ENCODE measurements at places on chromosomes 4 and X.

DNA sequence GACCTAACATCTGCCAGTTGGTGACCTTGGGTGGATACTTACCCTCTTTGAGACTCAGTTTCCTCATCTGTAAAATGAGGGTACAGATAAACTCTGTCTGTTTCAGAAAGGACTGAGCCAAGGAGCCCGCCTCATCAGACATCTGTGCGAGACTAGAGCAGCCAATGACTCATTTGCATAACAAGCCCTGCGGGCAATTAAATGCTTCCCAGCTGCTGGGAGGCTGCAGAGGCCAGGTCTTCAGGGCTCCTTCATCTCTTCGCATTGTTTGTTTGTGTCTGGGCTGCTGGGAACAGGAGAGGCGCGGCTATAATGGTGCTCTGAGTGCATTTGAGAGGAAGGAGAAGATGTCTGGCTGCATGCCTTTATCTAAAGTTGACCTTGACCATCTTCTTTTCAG, 85.0 kb downstream of the ADRA2C start:
- DNase-seq = peak; percentile 77

DNA sequence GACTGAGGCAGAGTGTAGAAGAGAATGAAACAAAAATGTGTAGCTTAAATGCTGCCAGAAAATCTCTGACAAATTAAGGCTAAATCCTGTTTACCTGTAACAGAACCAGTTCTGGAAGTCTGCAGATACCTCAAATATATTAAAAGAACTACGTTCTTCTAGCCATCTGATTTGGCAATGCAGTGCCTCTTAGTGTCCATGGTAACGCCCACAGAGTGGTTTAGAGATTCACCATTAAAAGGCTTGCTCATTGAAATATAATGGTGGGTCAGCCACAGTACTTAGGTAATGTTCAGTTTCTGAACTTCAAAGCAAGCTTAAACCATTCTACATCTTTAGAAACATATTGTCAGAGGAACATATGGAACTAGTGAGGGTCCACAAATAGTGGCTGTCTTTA, 23.2 kb upstream of the LUZP4 start:
- peak; percentile 29 for DNase-seq

DNA sequence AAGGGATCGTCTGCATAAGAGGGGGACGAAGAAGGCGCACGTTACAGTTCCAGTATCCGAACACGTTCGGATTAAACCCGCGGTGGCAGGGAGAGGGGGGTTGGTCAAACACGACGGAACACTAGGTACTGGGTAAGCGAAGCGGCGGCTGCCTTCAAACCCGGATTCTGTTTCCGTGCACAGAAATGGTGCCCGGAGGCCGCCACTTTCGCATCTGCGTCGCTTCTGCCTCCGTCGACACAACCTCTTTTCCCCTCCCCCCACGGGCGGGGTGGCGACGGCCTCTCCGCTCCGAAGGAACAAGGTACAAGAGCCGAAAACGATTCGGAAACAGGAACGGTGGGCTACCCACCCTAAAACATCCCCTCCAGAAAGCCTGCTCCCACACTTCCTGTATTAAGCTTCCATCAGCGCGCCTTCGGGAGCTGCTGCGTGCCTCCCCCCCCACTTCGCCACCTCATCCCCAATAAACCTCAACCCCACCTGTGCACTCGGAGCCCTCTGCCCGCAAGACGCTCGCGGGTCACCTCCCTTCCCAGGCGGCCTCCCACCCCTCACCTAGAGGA, 667 bp downstream of the G3BP2 start:
- DNase-seq = peak; percentile 79

DNA sequence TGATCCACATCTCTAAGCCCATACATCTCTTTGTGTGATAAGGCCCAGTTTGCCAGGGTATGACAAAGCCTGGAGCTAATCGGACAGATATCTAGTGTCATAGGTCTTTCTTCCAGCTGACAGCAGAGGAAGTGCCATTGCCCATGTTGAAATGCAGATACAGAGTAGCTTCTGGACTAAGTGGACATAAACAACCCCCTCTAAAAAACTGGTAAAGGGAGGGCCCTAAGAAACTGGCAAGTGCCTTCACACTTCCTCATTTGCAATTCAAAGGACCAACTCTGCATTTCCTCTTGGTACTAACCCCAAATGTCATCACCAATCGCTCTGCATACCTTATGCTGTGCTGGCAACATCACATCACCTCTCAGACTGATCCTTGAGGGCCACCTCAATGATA, 20.8 kb downstream of the ARHGEF6 start:
- no peak for DNase-seq

GRCh38 chr4:87179751-87180150, 40.7 kb downstream of the KLHL8 start:
- DNase-seq = peak; percentile 64

GRCh38 chr4:180449395-180449956, 1793.7 kb upstream of the TENM3 start:
- no peak for DNase-seq

DNA sequence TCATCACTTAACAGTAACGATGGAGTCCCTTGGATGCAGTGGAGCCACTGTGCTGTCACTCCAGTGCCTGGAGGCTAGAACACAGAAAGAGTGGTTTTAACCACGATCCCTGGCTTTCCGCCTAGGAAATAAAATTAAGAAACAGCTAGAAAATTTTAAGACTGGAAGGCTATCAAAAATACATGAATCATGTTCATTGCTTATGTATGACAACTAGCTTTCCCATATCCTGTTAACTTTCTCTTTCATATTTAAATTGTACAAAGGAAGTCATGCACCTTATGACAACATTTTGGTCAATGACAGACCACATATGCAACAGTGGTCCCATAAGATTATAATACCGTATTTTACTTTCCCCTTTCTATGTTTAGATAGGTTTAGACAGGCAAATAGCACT, 115.1 kb downstream of the GALNTL6 start:
- DNase-seq = no peak

GRCh38 chr4:5003372-5003857, 15.8 kb downstream of the CYTL1 start:
- no peak for DNase-seq

DNA sequence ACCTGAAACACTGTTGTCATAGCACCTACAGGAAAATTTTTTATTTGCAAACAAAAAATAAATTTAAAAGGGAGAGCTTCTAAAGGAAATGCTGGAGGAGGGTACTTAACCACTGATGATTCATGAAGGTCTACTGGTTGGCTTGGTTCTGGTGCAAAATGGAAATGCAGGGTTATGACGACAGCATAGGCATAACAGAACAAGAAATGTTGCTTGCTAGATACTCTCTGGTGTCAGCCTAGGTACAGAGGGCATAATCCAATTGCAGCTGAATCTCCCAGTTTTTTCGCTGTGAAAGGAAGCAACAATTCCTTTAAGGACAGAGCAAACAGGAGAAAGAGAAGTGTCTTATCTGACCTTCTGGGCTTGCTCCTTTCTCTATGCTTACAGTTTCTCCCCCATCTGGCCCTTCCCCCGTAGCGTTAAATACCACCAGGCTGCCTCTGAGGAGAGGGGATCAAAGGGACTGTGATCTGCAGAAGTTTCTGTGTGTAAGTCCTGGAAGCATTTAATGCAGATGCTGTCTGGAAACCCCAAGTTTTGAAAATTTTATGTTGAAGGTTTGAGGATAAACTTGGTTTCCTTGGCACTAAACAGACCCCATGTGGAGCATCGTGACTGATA, 23.7 kb upstream of the CASK start:
- DNase-seq = no peak

- peak; percentile 7 for DNase-seq
Measured at GRCh38 chr4:111984169-111984819, 161.0 kb upstream of the FAM241A start.

- DNase-seq = no peak
Measured at GRCh38 chr4:81839347-81840042, 367.8 kb upstream of the RASGEF1B start.

- peak; percentile 74 for DNase-seq
Measured at GRCh38 chr4:575281-576141, 584 bp downstream of the TMEM271 start.

DNA sequence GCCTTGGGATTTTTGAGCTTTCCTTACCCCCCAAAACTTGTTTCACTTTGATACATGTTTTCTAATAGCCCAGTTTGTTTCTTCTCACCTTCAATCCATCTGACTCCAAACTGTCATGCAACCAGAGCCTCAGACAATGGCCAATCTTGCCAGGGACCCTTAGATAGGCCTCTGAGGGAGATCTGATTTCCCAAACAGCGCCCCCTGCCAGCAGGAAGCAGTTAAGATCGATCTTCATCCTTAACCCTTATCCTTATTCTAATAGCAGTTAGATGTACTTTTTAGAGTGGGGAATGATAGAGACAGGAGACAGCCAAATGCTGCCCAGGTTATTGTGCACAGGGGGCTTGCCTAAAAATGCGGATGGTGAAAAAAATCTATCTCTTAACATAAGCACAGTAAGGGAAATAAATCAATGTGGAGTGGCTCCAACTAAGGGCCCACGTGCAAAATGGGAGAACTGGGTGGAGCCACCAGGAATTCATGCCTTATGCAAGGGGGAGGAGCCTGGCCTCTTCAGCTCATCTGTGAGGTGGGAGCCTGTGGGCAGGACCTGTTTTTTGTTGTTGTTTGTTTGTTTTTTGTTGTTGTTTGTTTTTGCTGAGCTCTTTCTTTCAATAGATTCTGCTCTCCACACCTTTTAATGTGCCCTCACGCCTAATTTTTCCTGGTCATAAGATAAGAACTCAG, 833.6 kb upstream of the AGA start:
- DNase-seq = no peak

DNA sequence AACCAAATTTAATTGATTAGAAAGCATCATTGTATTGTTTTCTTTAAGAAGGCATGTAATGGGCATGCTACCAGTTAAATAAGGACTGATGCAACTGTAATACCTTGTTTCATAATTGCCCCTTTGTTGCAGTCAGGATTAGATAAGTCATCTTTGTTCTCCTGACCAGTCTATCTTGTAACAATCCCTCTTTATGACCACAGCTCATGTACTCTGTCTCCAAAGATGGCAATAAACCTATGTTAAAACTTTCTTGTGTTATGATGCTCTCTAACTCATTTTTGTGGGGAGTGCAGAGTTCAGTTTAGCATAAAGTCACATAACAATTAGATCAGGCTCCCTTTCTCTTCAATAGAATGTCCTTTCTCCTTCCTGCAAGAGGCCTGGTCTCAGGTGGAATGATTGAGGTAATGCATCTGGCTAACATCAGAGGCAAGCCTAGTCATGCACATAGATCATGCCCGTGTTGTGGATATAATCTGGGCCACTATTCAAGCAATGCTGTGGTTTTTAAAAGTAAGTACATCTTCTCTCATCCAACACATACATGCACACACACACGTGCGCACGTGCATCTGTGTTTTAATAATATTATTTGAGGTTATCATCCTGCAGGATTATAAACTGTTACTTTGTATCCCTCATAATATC, 45.6 kb downstream of the TMEM154 start:
- DNase-seq = peak; percentile 39

DNA sequence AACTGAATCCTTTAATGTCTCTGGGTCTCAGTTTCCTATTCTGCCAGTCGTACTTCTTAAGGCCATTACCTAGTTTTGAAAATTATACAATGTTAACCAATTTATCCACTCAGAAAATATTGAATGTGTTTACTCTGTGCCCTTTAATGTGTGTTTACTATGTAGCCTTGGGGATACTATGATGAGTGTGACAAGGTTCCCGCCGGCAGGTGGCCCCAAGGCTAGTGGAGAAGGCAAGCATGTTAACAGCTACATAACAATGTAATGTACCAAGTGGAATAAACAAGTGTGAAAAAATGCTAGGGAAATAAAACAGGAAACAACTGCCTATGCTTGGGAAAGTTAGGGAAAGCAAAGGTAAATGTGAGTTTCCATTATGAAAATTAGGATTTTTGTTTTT, 187.3 kb upstream of the MBNL3 start:
- no peak for DNase-seq

DNA sequence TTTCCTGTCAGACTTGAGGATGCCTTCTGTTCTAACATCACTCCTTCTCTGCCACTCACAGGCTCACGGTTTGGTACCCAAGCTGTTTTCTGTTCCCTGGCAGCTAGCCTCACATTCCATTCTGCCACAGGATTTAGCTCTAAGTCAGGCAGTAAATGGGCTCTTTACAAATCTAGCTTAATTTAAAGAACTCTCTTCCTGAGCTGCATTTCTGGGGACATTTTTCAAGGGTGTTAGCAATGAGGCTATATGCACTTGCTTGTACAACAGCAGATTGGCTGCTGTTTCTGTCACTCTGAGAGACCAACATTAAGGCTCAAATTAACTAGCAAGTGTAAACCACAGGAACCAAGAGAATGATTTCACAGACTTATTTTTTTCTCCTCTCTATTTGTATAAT, 337.8 kb upstream of the NOCT start:
- DNase-seq = no peak

DNA sequence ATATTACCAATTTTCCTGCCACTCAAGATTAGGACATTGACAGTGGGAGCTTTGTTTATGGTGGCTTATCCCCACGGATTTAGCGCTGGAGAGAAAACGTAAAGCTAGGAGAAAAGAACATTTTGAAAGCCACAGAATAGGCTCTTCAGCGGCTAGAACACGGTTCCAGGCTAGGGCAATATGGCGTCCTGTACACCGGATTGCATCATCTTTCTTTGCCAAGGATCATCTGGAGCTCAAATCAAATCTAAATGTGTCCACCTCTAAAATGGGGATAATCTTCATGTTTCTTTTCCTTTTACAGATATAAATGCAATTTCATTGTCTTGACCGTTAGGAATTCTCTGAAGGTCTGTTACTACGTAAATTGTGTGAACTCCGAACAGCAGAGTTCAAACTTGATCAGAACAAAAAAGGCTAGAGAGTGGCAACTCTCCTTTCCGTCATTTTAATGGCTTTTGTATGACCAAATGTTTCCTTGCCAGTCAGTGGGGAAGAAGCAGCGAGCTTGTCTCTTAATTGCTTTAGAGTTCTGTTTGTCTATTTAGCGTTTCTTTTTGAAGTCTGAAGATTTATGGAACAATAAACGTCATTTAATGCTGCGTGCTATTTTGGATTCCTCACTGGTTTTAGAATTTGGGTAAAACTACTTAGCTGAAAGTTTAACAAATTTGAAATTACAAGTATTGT, 2.6 kb upstream of the WWC2 start:
- no peak for DNase-seq

DNA sequence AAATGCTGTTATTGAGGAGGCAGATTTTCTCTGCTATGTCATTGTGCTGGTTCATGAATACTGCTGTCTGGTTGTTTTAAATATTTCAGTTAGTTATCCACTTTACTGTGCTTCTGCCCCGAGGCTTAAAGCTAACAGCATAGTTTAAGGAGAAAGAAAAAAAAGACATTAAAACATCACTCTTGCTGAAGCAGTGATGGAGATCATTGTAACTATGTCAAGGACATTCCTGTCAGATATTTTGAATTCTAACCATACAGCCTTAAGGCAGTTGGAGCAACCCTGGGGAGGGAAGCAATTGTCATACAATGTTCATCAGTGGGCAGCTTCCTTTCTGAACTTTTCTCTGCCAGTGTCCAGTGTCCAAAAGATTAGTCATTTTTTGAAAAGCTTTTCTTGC, 199.0 kb upstream of the DDX53 start:
- peak; percentile 58 for DNase-seq

DNA sequence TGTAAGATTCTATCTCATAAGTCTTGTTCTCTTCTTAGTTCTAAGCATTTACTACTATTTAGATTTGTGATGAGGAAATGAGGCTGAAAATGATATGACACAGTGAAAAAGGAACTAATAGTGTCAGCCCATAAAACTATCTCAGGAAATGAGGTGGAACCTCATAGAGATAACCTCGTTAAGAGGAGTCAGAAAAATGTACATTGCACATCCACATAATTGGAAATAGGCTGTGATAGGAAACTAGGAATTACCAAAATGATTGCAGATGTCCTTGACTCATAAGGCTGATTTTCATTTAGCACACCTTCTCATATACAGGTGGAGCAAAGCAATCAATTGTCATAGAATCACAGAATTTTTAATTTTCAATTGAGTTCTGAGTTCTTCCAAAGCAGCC, 26.8 kb downstream of the ANXA10 start:
- no peak for DNase-seq
